Left kidney (tissue), 8 donors: ENCODE measurements at places on chromosomes 4 and X. TPM values are rescaled to one million over a fixed set of nuclear protein-coding genes. Genes with fewer than 3 reads are reported as not detected.
A peak's percentile ranks its signal among the peaks of the same experiment; 100 is the strongest.

DNA sequence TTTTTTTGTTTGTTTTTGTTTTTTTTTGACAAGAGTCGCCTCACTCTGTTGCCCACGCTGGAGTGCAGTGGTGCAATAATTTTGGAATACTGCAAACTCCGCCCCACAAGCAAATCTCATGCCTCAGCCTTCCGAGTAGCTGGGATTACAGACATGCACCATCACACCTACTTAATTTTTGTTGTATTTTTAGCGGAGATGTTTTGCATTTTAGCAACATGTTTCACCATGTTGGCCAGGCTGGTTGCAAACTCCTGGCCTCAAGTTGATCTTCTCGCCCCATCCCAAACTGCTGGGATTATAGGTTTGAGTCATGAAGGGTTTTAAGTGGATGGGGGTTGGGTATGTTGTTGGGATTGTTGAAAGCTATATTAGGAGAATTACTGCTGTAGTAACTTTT is 270.9 kb upstream of the LCORL start:
- no peak for DNase-seq

- DNase-seq = peak; percentile 22
These were observed 688 bp downstream of the UFSP2 start for GRCh38 chr4:185424905-185425646.

GRCh38 chr4:152763796-152764195 is 15.7 kb downstream of the TIGD4 start:
- no peak for DNase-seq

DNA sequence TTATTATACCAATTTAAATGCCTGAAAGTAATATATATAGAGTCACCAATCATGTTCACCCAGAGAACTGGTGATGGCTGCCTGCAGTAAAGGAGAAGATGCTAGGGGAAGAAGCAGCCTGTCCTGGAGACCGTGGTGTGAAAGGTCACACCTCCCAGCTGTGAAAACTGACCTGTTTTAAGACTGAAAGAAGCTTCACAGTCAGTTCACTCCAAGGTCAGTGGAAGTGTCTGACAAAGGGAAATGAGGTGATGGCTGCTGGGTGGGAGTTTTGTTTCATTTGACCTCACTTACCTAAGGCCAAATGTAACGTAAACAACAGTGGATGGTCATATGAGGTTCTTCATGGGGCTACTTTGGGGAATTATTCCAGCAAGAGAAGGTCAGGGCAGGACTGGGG is 352.1 kb upstream of the GATB start:
- DNase-seq = no peak

GRCh38 chr4:2305766-2306501 is 44.0 kb upstream of the MXD4 start:
- DNase-seq = no peak

- DNase-seq = no peak
These were observed 274.9 kb upstream of the PPARGC1A start for GRCh38 chr4:24164797-24165196.

DNA sequence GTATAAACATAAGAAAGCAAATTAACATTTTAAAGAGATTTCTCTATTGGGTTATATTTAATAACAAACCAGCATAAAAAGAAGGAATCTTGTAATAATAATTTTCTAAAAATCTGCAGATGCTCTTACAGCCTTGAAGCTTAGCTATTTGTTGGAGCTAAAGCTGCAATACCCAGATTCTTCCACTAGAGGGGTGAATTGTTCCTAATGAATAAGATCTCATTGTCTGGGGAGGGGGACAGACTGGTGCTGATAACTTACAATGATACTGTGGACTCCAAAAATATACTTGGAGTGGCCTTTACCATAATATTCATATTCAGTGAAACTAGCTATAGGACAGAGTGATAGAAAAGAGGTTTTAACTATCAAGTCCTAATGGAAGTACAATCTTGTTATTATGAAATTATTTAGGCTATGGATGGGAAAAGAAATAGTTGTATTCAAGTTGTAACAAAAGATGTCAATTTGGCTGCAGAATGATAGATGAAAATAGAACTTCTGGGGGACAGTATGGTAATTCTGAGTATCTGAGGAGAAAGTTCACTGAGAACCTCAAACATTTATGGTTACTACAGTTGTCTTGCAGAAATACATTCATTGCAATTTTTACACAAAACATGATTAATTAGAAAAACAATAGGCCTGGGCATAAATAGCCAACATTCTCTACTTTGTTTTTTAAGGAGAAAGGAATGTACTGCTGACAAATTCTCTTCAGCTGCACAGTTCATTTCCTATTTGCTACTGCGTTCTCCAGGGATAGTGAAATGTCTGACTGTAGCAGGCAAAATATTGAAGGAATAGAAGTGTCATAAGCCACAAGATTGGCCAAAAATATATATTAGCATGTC is 443.3 kb downstream of the GBA3 start:
- peak; percentile 33 for DNase-seq

GRCh38 chrX:19585332-19586082 is 70.2 kb upstream of the MAP3K15 start:
- peak; percentile 31 for DNase-seq

DNA sequence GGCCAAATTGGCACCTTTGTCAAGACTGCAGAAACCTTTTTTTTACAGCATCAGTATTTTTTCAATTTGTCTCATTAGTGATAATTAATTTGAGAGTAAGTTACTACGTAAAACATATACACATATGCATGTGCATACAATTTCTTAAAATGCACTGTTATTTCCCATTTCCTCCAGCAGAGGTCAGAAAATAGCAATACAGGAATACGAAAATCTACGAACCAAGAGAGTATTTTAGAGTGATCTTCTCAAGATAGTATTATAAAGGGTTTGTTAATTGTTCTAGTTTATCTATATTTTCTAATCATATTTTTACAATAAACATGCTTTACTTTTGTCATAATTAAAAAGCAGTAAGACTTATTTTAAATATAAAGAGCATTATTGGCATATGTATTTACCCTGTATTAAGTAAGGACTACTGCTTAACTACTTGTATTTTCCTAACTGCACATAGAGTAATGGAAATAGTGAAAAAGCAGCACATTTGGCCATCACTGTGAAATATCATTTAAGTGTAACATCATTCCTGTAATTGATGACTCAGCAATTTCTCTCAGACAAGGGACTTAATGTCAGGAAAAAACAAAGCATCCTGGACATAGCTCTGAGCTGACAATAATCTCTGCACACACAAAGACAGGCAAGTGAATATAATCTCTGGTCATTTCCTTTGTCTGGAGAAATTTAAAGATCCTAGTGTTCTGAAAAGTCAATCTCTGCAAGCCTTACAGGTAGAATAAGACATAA is 45.6 kb downstream of the MAOB start:
- DNase-seq = peak; percentile 18

DNA sequence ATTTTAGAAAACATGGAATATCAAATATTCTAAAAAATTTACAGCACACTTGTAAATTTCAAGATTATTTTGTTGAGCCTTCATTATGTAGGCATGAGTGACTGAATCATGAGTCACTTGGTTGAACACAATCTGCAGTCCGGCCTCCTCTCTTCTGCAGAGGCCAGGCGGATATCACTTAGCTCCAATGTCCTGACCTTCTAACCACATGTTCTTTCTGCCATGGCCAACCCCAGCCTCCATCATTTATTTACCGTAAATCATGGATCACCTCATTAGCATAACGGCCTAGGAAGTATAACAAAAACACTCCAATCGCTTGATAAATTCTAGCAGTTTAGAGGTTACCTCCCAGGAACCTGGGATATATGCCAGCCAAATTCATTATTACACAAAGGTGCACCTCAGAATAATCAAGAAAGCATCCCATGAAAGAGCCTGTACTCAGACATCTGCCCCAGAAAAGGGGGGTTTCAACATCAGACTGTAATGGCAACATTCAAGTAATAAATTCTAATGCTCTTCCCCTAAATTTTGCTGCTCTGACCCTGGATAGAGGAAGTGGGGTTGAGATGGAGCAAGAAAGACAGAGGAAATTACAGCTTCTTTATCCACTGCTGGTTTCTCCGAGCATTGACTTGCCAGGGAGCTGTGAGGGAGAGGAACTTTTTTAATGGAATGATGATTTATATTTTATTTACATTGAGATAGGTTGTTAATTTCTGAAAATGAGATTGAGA is 2153.6 kb upstream of the AGA start:
- DNase-seq = no peak

GRCh38 chr4:89305712-89306437 is 1.7 kb downstream of the GPRIN3 start:
- no peak for DNase-seq

DNA sequence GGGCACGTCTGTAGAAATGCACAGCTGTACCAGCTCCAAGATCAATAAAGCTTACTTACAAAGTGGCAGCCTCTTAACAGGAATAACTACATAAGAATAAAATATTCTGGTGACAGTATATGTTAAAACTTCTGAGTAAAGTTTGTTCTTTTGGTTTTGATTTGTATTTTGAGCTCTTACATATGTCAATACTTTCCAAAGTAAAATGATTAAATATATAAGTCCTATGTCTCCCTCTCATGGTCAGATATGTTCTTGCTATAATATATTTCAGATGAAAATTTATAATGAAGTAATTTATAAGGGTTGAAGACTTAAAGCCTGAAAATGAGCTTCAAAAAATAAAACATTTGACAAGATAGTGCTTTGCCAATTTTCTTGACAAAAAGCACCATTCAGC is 254.4 kb downstream of the NPFFR2 start:
- DNase-seq = no peak

DNA sequence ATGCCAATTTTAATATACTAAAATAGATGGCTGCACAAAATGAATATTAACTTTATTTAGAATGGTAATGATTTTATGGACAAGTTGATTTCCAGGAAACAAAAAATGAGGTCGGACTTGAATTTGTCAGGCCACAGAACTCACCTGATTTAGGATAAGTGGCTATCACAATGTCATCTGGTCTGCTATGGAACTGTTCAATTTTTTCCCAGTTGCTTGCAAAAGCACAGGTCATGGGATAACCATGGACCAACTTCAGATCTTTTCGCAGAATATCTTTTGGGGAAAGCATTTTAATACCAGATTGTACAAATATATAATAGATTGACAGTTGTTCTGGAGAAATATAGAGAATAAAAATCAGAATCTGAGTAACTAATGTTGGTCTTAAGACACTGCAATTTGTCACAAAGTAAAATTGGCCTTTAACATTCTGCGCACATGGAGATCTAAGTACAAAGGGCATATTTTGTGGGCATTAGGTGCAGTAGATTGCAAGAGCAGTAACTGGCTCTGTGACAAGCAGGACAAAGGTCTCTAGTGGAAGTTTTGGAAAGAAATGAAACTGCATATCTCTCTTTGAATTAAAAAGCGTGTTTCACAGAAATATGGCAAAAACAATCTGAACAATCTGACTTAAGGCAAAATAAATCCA is 5.4 kb downstream of the SULT1B1 start:
- no peak for DNase-seq

DNA sequence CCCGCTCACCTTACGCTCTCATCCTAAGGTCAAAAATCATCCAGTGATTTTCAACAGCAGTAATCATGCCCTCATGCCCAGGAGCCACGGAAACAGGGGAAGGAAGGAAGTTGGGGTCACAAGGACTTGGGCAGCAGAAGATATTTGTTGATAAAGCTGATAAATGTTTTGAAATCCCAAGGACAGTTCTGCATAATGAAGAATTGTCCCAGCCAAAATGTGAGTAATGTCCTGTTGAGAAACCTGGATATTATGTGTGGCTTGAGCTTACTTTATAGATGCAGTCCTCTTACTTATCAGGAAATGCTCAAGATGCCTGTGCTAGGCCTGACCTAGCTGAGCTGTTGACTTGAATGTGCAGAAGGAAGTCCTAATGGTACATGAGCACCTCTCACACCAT is 263.0 kb upstream of the ZFP42 start:
- no peak for DNase-seq

GRCh38 chr4:60657807-60658206 is 542.3 kb upstream of the ADGRL3 start:
- no peak for DNase-seq

GRCh38 chr4:23035521-23036056 is 342.9 kb downstream of the GBA3 start:
- DNase-seq = no peak

GRCh38 chrX:148466292-148466691 is 34.1 kb upstream of the AFF2 start:
- DNase-seq = no peak

DNA sequence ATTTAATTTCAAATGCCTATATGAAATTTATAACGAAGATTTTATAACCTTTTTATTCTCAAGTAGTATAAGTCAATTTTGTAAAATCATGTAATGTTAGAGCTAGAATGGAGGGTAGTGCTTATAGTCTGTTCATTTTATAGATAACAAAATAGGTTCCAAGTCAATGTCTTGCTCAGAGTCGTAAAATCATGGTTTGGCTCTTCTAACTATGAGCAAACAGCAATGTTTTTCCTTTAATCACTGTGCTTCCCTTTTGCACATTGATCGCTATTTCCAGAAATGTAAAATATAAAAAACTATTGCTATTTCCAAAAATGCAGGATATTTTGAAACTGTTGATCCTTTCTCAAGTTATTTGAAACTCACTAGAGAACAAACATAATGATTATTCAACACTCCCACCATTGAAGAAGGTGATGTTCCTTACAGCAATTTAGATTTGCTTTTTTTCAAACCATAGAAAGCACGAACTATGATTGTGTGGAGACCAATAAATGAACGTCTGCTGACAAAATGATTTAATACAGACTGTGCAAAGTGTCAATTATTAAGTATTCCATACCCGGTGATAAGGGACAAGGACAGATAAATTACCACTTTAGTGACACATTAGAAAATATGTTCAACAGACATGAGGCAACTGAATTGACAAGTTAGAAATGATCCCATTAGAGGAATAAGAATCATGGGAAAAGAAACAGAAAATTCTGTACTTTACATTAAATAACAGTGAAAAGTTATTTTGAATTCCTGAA is 412.1 kb upstream of the TECRL start:
- no peak for DNase-seq

DNA sequence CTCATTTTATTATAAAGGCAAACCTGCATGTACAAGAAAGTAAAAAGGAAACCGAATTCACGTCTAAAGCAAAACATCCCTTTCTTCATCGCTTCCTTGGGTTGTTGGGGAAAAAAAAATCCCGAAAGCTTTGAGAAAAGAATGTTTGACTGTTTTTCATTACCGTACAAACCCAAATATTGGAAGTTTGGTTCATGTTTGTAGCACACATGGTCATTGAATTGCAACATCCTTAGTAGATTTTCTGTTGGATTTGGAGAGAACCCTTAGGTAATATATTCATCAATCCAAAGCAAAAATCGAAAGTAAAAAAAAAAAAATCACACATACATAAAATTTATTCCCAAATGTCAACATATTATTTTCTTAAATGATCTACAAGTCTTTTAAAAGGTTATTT is 420.3 kb downstream of the MAPK10 start:
- no peak for DNase-seq

The MGAT4D gene
- polyA plus RNA-seq = not detected

The MXRA5 gene
- polyA plus RNA-seq = 5.6 TPM

The SNCA gene
- 53.9 TPM for polyA plus RNA-seq

The NEK1 gene
- polyA plus RNA-seq = 26.2 TPM

The WDR17 gene
- 16.2 TPM for polyA plus RNA-seq

The MAMLD1 gene
- polyA plus RNA-seq = 7.5 TPM

The RNF150 gene
- 28.9 TPM for polyA plus RNA-seq

The SPIN2A gene
- 4.3 TPM for polyA plus RNA-seq

The FGFR3 gene
- polyA plus RNA-seq = 87.6 TPM

The ADGRG4 gene
- polyA plus RNA-seq = not detected

The ETDB gene
- not detected for polyA plus RNA-seq

The SERPINA7 gene
- 0.12 TPM for polyA plus RNA-seq

The POU4F2 gene
- polyA plus RNA-seq = not detected

The TMEM150C gene
- polyA plus RNA-seq = 34.5 TPM

The DMRTC1 gene
- polyA plus RNA-seq = not detected

The RHOXF2 gene
- 0.12 TPM for polyA plus RNA-seq
